Esophagus squamous epithelium (tissue), 5 donors: ENCODE measurements at places on chromosomes 6 and 20.

DNA sequence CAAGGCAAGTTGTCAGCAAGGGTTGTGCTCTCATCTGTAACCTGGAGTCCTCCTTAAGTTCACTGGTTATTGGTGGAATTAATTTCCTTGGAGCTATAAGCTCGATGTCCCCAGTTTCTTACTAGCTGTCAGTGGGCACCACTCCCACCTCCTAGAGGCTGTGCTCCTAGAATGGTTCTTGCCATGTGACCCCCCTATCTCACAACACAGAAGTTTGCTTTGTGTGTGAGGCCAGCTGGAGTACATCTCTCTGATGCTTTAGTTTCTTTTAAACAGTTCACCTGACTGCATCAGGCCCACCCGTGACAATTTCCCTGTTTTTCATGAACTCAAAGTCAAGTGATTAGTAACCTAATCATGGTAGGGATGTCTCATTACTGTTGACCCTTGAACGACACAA, 179.1 kb upstream of the SCGN start:
- DNase-seq, result no peak

DNA sequence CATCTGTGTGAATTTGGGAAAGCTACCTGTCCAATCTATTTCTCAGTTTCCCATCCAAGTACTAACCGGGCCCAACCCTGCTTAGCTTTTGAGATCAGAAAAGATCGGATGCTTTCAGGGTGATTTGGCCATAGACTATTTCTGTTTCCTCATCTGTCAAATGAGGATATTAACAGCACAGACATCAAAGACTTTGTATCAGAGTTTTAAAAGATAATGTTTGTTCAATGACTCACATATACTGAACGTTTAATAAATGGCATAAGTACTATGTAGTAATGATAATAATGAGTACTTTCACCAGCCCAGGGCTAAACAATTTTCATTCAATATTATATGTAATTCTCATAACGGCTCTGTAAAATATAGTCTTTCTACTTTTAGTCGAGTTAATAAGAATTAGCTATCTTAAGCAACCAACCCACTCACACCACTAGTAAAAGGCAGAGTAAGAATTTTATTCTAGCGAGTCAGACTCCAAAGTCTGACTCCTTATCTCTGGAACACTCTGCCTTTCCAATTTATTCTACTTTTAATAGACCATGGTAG, 216.5 kb downstream of the ARHGAP18 start:
- DNase-seq, result no peak

GRCh38 chr20:41050361-41051008, 21.9 kb downstream of the TOP1 start:
- no peak for DNase-seq

DNA sequence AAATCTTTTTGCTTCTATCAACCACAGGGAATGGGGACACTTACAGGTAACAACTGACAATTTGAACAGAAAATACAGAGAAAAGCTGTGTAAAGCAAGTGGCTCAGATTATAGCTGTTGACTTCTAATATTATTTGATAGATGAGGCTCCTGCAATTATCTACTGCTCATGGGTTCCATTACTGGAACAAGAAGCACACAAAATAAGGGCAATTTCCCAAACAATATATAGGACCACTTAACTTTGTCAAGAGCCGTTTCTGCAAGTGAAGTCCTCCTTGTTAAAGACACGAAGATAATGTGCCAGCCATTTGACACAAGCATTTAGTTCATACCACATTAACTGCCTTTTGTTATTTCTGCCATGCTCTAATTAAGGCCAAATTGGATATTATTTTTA, 315.5 kb upstream of the ARID1B start:
- DNase-seq, result no peak

DNA sequence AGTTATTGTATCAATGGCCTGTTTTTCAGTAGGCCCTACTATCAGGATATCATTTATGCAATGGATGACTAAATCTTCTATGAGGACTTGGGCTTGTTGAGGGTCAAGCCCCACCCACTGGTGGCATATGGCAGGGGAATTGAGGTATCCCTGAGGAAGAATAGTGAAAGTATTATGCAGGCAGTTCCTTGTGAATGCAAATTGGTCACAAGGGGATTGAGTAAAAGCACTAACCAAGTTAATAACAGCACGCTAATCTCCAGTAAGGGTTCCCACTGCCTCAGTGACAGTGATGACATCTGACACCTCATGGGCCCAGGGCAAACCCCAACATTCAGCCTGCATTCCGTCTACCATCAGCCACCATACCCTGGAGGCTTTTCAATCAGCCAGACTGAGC, 14.9 kb downstream of the BPIFA1 start:
- DNase-seq, result no peak

DNA sequence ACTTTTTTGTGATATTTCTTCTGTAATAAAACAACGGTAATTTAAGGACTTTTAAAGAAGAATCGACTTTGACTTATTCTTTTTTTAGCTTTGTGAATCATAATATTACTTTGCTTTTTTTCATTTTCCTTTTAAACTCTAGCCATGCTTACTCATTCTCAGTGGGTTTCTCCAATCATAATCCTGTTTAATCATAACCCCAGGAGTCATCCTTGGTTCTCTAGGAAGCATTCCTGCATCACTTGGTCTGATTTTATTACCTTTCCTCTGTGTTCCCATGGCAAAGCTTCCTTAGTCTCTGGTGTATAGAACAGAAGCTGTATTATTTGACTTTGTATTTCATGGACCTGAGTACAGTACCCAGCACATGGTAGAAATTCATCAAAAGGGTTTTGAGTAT, 223.5 kb downstream of the CDKAL1 start:
- no peak for DNase-seq

DNA sequence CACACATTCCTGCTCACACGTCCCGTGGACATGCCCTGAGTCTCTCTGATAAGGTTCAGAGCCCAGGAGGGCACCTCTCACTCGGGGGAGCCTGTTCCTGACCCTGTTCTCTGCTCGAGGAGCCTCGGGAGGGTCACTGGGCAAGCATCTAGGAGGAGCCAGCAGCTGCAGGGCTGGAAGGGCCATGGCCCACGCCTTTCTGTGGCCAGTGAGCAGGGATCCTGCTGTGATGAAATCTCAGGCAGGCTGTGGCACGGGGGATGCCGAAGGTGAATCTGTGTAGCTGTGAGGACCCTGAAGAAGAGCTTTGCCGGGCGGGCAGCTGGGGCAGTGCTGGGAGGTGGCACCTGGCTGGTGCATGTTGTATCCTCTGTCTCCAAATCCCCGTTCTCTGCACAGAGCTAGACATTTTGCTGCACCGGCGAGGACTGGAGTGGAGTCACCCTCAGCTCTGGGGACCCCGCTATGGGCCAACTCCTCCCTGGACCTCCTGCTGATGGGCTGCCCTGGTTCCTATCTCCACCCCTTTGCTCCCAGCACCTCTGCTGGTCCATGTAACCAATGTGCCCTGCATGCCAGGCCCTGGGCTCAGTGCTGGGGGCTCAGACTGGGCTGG, 7.1 kb upstream of the NPBWR2 start:
- no peak for DNase-seq

DNA sequence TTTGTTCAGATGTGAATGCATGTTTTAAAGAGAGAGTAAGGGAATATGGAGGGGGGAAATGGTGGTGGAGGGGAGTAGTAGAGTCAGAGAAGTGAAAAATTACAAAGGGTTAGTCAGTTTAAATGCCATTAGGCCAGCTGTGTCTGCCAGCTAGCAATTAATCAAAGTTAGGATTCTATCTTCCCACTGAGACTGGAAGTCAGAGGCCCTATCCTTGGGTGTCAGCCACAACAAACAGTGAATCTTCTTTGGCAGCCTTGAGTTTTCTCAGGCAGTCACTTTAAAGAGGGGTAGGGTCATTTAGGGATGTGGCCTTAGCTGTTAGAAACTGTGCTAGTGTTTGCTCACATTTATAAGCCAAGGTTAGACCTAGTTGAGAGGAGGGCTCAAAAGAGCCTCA, 120.5 kb upstream of the BTBD3 start:
- DNase-seq, result no peak

- no peak for DNase-seq
These were observed 31.2 kb downstream of the SLX4IP start for GRCh38 chr20:10466325-10466724.

- DNase-seq, result no peak
These were observed 95.0 kb upstream of the SIRPA start for GRCh38 chr20:1800180-1800579.

- DNase-seq, result no peak
These were observed 83.4 kb downstream of the TFAP2A start for GRCh38 chr6:10331334-10331968.

DNA sequence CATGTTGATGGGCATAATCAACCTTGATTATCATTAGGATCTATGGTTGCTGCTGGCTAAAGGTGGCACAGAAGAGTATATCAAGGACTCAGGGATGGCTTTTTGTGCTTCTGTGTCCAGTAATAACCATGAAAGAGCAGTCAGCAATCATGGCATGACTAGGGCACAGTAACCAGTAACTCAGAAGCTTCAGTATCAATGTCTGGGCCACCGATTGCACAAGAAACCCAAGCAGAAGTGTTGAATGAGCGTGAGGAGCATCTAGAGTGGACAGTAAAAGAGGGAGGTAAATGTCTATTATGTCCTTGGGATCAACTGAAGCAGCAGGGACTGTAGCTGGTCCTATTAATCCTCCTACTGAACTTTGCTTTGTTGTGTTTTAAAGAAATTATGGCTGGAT, 81.5 kb upstream of the F13A1 start:
- DNase-seq, result no peak

DNA sequence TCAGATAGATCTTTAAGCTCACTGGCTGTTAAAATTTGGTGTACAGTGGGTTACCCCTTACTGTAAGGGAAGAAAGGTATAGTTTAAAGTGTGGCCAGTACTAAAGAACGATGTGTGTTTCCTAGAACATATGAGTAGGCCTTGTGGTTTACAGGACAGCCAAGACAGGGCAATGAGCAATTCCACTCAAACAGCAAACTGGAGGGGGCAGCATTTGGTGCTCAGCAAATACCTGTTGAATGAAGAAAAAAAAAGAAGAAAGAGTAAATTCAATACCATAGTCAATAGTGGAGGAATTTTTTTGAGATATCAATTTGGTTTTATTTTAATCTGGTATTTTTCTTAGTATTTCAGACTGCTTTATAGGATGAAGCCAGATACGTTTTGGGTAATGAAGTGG, 3.8 kb upstream of the NCOA5 start:
- DNase-seq, result no peak

GRCh38 chr6:131418441-131418840, 154.6 kb upstream of the ARG1 start:
- DNase-seq, result no peak

DNA sequence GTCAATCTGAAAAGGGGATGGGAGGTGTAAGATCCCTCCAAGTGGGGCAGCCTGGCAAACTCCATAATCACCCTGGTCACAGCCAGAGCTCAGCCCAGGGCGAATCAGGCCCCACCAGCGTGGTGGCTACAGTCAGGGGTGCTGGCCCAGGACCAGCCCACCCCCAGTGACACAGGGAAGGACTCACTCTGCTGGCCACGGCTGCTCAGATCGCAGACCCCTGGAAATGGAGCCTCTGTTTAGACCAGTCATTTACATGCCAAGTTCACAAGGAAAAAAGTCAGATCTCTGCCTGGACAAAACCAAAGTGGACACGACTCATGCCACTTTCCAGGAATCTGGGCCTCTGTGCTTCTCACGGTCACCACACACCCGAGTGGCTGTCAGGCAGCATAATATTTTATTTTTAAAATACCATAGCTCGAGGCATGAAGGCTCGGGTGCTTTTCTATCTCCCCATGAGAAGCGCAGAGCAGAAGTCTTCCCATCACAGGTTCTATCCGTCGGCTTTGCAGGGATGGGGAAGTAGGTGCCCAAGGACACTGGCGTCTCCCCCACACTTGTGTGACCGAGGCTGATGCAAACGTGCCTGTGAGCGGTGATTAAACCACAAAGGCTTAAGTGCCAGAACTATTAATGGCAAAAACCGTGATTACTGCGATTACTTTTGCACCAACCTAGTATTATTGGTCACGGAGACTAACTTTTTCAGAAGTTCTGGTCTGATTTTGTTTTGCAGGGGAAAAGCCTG, 13.0 kb downstream of the PXDC1 start:
- no peak for DNase-seq

DNA sequence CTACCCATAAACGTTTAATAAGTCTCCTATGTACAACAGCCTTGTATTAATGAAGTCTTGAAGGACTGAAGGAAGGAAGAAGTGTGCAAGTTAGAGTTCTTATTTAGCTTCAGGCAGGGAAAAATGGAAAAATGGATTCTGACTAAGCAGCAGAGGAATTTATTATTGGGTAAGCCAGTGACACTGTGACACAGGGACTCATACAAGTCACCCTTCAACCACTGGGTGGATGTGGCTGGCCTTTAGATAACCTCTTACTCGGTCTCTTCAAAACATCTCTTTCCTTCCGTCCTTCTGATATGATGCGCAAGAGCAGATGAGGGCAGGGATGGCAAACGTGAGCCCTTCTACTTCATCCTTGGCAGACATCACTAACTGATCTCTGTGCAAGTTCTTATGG, 145.6 kb downstream of the DHX35 start:
- no peak for DNase-seq

GRCh38 chr6:73123632-73124329, 101.5 kb downstream of the KHDC1L start:
- no peak for DNase-seq

GRCh38 chr6:55937951-55938690, 62.7 kb upstream of the BMP5 start:
- DNase-seq, result no peak

GRCh38 chr6:91094341-91094740, 507.5 kb upstream of the MAP3K7 start:
- no peak for DNase-seq

GRCh38 chr6:10521104-10521808, at the start of gene GCNT2:
TSS of gene GCNT2 (plus strand) at chr6:10521351. CDS start at chr6:10528912, 7,561 bp downstream.
- no peak for DNase-seq

DNA sequence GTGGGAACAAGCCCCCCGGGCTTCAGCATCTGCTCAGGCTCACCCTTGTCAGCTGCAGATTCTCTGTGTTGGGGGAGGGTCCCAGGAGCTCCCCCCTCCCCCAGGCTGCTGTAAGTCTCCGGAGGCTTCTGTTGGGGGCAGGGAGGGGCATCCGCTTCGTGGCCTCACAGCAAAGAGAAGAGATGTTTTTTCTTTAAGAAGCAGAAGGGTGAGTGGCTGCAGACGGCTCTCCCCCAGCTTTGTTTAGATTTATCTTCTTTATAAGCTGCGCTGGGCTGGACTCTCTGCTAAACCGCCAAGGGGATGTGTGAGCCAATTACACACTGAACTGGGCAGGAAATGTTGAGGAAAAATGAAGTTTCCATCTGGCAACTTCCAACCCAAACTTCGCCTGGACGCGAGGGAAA, 48.7 kb upstream of the GATA5 start:
- no peak for DNase-seq

- no peak for DNase-seq
These were observed 92.9 kb downstream of the ANKRD60 start for GRCh38 chr20:58135441-58136148.

- no peak for DNase-seq
These were observed 36.6 kb downstream of the MOCS1 start for GRCh38 chr6:39897698-39898097.

GRCh38 chr6:25138233-25138933, 140.8 kb upstream of the CARMIL1 start:
- DNase-seq, result no peak
